ENCODE measurements at places on chromosomes 1 and 21.
A peak's percentile ranks its signal among the peaks of the same experiment; 100 is the strongest.

GRCh38 chr1:19122668-19123067 is 87.4 kb downstream of the UBR4 start:
- DNase-seq: no peak

DNA sequence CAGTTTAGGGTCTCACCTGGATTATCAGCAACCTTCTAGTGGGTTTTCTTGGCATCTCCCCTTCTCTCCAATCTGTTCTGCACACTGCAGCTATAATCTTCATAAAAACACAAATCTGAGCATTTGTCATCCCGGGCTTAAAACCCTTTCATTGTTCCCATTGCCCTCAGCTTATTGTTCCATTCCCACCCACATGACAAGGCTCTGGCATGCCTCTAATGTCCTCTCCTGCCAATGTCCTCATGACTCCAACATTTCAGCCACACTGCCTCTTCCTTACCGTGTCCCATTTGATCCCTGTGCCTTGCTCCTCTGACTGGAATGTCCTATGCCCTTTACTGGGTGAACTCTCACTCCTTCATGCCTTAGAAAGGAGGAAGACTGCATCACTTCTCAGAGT is 7.5 kb upstream of the DPH2 start:
- no peak for DNase-seq

DNA sequence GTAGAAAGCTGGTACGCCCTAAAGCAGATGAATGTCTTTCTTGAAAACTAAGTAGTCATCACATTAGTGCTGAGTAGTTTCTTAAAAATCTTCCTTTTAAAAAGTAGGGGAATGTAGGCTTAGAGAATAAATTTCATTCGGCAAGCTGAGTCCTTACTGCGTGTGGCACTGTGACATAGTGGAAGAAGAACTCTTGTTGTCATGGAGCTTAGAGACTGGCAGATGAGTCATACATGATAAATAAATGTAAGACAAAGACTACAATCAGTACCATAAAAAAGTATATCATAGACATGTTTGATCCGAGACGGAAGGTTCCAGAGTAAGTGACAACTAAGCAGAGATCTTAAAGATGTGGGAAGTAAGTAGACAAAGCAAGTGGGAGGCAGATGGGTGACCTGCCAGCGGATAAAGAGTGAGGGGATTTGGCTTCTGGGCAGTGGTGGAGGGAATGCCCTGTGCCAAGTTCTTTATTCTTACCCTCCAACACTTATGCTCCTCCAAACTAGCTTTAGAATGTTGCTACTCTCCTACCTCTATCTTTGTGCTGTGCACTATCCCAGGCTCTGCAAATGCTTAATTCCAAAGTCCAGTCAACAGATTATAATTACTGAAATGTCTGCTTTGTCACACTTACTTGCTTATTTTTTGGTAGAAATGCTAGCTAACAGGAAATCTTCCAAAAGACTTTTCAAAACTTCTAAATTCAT is 608.5 kb upstream of the USP24 start:
- no peak for DNase-seq

DNA sequence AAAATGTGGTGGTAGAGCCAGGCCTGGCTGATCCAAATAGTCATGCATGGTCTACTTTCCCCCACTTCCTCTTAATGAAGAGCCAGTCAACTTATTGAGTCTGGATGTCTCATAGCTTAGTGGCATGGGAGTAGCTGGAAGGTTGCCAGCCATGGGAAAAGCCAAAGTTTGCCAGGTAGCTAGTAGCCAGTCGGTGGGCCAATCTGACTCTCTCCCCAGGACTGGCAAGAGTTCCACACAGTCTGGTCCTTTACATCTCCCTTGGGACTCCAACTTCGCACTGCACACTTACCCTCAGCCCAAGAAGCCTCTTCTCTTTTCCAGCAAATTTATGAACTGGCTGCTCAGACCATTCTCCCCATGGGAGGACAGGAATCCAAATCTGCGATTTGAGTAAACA is 8.3 kb downstream of the WARS2 start:
- DNase-seq: peak; percentile 21

- no peak for DNase-seq
Observed at GRCh38 chr21:18478513-18478912, 74.9 kb upstream of the TMPRSS15 start.

DNA sequence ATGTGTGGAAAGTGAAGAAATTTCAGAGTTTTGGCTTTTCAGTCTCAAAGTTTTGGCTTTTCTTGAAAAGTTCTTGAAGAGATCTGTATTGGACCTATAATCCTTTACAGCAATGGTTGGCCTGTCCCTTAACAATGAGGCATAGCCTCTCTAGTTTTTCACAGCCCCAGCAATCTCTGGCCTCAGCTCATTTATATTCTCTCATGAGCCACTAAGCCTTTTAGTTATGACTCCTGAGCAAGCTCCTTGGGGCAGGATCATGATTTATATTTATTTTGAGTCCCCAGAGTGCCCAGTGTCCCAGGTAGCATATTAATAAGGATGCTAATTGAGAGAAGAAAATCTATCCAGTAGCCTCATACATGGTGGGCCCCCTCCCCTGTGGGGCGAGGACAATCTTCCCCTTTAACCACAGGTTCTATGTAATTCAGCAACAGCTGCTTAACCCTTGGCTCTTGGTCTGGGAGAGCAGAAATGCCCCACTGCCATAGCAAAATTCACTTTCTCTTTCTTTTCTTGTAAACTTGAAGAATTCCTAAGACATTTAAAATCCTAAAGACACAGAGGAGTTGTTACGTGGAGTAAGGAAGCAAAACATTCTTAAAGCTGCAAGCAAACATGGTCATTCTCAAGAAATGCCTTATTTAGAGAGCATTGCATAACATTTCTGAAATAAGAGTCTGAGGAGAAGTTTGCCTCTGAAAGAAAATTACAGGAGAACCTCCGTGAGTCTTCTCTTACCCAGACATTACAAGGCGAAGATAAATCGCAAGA is 6.3 kb downstream of the NGF start:
- no peak for DNase-seq

GRCh38 chr1:161066694-161067093 is 3.0 kb downstream of the ARHGAP30 start:
- no peak for DNase-seq

DNA sequence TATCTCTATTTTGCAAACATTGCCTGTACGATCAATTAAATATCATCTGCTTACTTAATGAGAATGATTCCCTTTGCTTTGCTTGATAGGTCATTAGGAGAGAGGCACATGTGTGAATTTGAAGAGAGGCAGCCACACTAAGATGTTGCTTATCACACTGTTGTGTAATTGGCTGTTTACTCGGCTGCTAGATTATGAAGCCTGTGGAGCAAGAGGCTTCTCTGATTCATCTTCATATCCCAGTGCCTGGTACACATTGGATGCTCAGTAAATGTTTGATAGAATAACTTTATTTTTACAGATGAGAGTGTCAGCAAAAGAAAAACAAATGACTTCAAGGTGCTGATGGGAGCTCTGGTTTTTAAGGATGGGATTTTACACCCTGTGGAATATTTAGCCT is 156.2 kb upstream of the C8B start:
- DNase-seq: peak; percentile 69

DNA sequence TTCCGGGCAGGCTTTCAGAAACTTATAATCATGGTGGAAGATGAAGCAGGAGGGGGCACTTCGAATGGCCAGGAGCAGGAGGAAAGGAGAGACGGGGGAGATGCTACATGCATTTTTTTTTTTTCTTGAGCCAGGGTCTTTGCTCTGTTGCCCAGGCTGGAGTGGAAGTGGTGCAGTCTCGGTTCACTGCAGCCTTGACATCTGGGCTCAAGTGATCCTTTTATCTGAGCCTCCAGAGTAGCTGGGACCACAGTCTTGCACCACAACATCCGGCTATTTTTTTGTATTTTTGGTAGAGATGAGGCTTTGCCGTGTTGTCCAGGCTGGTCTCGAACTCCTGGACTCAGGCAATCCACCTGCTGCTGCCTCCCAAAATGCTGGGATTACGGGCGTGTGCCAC is 61.6 kb downstream of the SELENOF start:
- no peak for DNase-seq

DNA sequence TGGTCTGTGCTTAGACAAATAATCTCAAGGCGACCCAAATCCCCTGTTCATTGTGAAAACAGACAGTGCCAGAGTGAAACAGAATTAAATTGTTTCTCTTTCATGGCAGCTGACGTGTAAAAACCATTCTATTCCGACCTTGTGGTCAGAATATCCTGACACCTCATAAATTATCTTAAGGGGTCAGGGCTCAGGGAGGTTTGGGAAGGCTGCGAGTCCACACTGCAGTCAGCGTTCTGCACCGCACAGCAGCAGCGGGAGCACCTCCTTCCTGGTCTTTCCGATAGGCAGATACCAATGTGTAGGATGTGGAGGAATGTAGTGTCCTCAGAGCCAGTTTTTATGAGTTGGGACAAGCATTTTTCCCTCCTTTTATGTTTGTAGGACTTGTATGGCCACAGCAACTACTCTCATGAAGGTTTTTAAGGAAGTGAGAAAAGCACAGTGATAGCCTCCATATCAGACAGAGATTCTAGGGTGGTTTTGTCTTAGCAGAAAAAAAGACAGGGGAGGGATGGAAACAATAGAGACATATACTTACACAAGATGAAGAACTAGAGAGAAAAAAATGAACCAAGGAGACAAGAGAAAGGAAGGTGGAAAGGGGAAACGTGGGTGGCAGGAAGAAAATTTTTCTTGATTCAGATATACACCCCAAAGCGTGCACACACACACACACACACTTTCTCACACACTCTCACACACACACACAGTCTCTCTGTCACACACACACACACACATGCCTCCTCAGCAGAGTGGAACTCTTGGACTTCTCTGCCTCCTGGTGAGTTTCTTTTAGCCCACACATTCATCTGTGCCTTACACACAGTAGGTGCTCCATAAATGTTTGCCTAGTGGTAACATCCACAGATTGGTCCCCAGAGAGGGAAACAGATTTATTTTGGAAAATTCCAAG is 68.6 kb downstream of the NTMT2 start:
- peak; percentile 11 for DNase-seq

DNA sequence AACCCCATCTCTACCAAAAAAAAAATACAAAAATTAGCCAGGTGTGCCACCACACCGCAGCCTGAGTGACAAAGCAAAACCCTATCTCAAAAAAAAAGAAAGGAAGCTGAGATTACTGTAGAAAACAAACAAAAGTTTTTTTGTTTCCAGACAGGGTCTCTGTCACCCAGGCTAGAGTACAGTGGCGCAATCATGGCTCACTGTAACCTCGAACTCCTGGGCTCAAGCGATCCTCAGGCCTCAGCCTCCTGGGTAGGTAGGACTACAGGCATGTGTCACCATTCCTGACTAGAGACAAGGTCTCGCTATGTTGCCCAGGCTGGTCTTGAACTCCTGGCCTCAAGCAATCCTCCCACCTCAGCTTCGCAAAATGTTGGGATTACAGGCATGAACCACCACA is 2.8 kb upstream of the PYGO2 start:
- DNase-seq: no peak

DNA sequence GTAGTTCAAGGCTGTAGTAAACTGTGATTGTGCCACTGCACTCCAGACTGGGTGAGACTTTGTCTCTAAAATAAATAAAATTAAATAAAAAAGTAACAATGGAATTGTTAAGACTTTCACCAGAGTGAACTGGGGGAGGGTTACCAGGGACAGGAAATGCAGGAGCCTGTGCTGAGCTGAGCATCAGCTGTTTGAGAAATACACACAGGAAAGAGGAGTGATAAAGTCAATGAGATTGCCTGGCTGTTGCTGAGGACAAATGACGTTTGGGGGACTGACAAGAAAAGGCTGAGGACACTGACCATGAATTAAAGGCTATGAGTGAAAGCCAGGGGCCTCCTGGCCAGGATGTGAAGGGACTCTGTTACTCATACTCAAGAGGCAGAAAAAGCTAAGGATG is 226.3 kb downstream of the SETD4 start:
- DNase-seq: no peak

- no peak for DNase-seq
Observed at GRCh38 chr1:230037261-230037660, 29.8 kb upstream of the GALNT2 start.

GRCh38 chr1:14848625-14849024 is 250.1 kb downstream of the KAZN start:
- no peak for DNase-seq

DNA sequence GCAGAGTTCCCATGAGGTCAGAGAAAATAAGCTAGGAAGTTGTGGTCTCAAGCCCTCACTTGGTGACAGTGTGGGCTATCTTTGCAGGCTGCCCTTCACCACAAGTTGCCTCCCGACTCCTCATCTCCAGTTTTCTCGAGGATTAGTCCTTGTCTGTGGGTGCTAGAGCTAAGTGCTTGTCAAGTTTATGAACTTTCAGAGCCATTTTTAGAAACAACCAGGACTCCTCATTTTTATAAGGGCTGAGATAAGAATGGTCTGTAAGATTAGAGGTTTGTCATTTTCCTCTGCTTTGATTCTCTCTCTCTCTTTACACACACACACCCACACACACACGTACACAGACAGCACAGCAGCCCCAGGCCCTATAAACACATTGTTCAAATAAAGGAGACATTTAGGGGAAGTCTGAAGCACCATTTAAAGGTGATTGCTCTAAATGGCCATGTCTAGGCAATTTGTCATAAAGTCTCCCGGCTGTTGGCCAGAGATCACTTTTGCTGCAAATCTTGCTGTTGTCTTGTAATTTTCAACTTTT is 127.2 kb downstream of the LACTBL1 start:
- DNase-seq: no peak

Measured in kidney glomerular epithelial cell (primary cell).